ENCODE measurements at places on chromosomes 2 and 18.

DNA sequence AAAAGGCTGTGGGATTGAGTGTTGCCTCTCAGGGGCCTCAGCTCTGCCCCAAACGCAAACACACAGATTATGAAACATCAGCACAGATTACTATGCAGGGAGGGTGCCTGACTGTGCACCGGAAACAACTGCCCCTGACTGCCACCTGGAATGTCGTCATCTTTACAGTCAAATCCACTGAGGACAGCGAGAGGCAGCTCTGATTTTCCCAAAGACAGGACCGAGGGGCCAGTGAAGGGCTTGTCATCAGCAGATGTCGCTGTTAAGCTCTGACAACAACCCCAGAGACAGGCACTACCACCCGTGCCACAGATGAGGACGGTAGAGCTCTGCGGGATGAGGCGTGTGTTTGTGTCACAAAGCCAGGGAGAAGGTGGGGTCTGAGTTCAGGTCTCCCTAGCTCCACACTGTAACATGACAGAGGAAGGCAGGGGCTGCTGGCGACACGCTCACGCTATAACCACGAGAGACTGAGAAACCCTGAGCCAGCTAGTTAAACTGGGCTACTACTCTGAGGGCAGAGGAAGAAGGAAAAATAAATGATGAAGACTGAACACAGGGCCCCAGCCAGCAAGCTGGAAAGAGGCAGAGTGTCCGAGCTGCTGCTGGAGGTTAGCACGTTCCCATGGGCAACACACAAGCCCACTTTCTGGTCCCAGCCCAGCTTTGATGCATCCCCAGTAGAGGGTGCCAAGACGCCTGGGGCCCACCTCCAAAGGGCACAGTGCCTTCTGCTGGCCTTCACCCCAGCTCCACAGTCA, 47.0 kb downstream of the PARD6G start:
- DNase-seq = no peak

DNA sequence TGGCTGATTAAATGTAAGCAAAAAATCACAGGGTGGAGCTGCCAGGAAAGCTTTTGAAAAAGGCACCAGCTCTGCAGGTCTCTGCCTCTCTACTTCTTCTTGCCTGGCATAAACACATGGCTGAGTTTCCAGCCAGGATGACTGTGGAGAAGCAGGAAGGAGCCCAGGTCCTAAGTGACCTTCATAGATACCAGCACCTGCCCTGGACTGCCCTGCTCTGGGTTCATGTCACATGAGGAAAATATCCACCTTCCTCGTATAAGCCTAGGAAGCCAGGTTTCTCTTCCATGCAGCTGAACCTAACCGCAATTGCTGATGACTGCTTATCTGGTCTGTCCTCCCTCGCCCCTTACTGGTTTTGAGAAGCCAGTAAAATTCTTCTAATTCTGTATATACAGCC, 47.8 kb upstream of the CREB1 start:
- DNase-seq = no peak

GRCh38 chr2:209331291-209331844, 92.5 kb upstream of the MAP2 start:
- DNase-seq = no peak

DNA sequence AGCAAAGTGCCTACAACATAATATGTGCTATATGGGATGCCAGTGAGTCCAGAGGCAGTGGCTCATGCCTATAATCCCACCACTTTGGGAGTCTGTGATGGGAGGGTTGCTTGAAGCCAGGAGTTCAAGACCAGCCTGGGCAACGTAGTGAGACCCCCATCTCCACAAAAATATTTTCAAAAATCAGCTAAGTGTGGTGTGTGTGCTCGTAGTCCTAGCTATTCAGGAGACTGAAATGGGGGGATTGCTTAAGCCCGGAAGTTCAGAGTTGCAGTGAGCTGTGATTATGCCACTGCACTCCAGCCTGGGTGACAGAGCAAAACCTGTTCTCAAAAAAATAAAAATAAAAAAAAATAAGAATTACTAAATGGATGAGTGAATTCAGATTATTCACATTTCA, 23.4 kb downstream of the OTX1 start:
- DNase-seq = no peak

DNA sequence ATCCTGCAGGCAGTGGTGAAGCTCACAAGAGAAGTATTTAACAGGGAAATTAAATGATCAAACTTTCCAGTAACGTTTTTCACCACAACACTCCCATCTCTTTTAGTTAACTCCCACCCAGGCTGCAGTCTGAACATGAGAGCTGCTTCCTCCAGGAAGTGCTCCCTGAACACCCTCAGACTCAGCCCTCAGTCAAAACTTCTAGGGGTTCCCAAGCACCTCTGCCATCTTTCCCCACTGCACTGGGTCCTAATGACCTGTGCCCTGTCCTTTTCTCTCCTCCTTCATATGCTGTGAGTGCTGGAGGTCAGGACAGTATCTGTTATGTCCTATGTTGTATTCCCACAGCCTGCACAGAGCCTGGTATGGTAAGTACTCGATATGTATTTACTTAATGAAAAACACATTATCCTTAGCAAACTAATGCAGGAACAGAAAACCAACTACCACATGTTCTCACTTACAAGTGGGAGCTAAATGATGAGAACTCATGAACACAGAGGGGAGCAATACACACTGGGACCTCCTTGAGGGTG, 49.2 kb upstream of the ASPRV1 start:
- no peak for DNase-seq

- DNase-seq = no peak
Observed at GRCh38 chr18:45642238-45642637, 27.0 kb downstream of the SLC14A2 start.

GRCh38 chr2:17768894-17769293, 15.0 kb downstream of the GEN1 start:
- no peak for DNase-seq

- no peak for DNase-seq
Observed at GRCh38 chr2:54999182-54999581, 51.1 kb downstream of the RTN4 start.

GRCh38 chr2:45905632-45905958, 254.1 kb downstream of the PRKCE start:
- DNase-seq = no peak

- peak; percentile 13 for DNase-seq
Observed at GRCh38 chr2:104976603-104977120, 61.2 kb upstream of the MRPS9 start.

DNA sequence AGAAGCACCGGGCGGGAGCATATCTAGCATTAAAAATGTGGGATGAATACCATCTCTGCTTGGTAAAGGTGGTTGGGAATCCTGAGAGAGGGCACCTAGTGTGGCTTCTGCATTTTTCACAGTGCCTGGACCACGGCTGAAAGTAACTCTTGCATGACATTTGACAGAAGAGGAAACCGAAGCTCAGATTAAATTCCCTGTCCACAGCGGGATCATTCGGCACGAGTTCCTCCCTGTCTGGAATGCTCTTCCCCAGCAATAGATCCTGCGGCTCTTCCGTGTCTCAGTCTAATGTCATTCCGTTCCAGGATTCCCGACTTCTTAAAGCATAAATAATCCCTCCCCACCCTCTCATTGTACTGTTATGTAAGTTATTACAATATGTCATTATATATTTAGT, 905 bp upstream of the RPS7 start:
- no peak for DNase-seq

DNA sequence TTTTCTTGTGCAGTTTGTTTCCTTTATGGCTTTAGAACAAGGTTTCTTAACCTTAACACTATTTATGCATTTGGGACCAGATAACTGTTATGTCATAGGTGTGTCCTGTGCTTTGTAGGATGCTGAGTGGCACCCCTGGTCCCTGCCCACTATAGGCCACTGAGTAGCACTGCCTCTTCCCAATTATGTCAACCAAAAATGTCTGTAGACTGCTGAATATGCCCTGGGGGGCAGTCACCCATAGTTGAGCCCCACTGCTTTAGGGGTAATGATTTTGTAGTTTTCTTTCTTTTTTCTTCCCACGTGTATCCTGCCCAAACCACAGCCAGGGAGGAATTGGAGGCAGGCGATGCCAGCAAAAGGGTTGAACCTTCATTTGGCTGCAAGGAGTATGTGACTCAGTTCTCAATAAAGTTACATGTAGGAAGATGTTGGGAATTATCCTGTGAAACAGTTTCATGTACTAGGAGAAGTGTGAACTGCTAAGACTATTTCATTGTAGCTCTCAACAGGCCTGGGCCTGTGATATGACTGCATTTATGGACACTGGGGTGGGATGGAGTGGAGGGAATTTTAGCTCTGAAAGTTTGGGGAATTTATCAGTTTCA, 65.7 kb downstream of the FMNL2 start:
- DNase-seq = no peak

- no peak for DNase-seq
Observed at GRCh38 chr2:61693744-61694143, 155.6 kb upstream of the XPO1 start.

DNA sequence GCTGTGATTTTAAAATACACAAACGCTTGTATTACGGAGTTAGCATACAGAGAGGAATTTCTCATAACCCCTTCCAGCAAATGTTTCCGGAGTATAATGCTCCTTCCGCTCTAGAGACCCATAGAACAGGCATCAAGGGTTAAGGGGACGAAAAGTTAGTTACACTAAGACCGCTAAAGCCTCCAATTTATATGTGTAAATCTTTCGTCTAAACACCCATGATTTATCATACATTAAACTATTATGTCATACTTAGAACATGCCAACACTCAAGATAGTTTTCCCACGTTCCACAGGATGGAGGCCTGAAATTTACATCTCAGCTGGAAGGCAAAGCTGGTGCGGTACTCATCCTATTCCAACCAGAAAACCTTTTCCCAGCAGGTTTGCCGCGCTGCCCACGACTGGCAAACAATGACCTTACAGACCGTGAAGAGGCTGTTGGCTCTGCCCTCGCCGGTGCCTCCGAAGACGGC, 650 bp downstream of the ORMDL1 start:
- no peak for DNase-seq

DNA sequence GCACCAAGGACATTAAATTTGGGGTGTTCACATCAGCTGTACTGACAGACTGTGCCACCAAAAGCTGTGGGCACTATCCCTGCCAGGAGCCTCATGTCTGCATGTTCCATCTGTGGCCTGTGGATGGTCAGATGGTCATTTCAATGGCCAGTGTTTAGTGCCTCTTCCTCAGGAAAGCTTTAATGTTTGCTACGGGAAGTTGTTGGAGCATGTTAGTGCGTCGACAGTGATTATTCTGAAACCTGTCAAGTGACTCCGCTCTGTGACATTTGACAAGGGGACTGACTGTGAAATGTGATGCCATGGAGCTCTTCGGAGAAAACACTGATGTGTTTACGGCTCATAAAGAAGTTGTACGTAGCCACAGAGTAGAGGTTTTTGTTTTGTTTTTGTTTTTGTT, 18.7 kb upstream of the RGPD4 start:
- DNase-seq = no peak

DNA sequence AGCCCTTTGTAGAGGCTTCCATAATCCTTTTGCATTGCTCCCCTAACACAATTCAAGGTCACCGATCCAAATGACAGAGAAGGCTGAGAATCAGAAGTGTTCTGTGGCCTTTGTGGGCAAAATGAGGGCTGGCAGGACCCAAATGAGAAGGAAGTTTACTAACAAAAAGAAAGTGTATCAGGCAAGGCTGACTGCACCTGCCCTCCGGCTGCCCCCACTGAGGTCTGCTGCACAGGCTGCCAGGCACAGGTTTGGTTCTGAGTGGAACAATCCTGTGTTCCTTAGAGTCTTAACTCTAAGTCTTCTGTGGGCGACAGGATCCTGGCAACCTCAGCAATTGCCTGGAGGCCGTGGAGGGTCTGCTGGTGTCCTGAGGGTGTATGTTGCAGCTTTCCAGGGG, 568.5 kb downstream of the CMPK2 start:
- no peak for DNase-seq

DNA sequence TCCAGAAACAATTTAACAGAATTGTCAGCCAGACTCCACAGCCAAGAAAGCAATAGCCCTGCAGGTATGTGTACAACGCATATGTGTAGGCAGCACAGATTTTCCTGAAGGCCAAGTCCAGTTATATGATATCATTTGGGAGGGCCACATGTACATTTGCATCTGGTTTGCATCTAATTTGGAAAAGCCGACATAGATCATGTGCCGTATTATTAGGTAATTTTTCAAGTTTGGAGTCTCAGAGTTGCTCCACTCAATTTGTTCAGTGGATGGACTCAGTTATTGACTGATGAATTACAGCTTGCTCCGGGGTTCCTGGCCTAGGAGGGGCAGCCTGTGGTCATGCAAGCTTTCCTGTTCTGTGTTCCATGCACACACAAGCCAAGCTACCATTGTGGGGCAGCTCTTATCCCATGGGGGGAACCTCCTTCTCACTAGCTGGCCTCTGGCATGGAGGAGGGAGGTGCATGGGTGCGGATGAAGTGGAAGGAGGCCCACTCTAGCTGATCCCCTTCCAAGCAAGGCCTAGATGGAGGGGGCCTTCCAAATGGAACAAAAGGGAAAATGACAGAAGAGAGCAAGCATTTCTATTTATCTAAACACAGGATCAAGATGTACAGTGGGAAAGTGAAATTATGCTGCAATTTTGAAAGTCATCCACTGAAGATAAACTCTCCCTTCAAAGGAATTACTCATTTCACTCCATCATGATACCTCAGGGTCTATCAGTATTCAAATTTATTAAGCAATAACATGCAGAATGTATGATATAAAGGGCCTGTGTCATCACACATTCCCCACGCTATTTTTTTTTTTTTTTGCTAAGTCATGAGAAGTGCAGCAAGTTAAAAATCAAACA, 202.6 kb upstream of the SMAD2 start:
- DNase-seq = no peak

- DNase-seq = no peak
Observed at GRCh38 chr2:88574445-88574844, 52.8 kb downstream of the EIF2AK3 start.

DNA sequence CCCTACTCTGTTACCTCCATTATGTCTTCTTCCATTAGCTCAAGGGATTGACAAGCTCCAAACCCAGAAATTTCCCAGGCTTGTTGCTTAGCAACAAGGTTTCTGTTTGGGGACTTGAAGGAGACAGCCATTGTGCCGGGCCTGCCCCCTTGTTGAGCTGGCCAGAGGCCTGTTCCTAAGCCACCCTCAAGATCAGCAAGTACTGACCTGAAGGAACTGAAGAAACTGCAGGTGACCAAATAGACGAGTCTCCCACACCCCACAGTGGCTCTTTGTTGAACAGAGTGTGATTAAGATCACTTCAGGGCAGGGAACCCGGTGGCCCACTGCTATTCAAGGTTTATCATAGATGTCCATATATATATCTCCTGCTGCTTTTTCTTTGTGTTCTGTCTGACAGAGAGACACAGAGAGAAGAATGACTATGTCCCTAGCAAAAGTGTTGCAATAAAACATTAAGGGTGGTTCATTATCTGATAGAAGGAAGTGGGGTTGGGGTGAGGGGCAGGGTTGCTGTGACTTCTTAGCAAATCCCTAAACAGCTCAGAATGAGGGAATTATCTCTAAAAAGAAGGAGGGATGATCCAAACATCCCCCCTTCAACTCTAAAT, 69.2 kb downstream of the RNF144A start:
- no peak for DNase-seq

DNA sequence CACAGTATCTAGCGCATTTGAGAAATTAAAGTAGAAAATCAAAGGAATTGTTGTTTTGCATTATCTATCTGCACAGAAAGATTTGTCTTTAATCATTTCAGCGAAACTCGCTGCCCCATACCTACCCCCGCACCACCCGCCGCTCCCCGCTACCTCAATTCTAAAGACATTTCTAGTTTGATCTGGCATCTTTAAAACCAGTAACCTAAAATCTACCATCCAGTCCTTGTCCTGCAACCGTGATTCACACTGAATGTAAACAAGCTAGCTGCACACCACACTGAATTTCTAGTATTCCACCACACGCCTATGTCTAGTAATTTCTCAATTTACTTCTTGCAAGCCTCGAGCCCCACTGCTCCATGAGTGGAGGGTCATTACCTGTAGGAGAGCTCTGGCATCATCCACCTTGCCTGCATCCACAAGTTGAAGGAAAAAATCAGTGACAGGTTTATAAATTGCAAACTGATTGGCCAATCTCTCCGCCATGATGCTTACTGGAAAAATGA, 60.1 kb downstream of the ABCG8 start:
- no peak for DNase-seq

Measured in CD8-positive, alpha-beta memory T cell (primary cell).